ENCODE measurements at places on chromosomes 7 and 10. TPM values are rescaled to one million over a fixed set of nuclear protein-coding genes. Genes with fewer than 3 reads are reported as not detected.

DNA sequence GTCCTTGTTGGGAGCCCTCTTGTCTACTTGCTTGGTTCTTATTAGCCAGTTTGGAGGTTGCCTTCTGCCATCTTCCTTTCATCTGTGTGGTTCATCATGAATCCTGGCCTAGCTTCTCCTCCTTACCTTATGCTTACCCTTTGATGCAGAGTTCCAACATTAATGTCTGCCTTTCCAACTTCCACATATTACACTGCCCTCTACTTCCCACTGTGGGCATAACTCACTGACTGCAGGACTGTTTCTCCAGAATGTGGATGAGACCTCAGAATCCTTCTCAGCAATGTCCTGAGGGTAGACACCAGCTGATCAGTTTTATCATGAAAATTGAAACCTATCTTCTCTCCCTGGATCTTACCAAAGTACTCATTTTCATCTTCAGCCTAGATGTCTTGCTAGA, 491.0 kb downstream of the LRMDA start:
- no peak overlapping the region for H3K4me3 ChIP-seq
- DNase-seq: peak; percentile 71
- no peaks in the 10 kb centered on the region for H3K4me1 ChIP-seq
- H3K27ac ChIP-seq: no peak overlapping the region
- peaks cover 100% of the 10 kb centered on the region for H3K27me3 ChIP-seq
- no peaks in the 10 kb centered on the region for H3K36me3 ChIP-seq

- DNase-seq: no peak
- H3K27me3 ChIP-seq: no peaks in the 10 kb centered on the region
- H3K36me3 ChIP-seq: no peaks in the 10 kb centered on the region
- no peaks in the 10 kb centered on the region for H3K4me1 ChIP-seq
These were observed 2.6 kb downstream of the PLEKHS1 start for GRCh38 chr10:113754125-113754524.

DNA sequence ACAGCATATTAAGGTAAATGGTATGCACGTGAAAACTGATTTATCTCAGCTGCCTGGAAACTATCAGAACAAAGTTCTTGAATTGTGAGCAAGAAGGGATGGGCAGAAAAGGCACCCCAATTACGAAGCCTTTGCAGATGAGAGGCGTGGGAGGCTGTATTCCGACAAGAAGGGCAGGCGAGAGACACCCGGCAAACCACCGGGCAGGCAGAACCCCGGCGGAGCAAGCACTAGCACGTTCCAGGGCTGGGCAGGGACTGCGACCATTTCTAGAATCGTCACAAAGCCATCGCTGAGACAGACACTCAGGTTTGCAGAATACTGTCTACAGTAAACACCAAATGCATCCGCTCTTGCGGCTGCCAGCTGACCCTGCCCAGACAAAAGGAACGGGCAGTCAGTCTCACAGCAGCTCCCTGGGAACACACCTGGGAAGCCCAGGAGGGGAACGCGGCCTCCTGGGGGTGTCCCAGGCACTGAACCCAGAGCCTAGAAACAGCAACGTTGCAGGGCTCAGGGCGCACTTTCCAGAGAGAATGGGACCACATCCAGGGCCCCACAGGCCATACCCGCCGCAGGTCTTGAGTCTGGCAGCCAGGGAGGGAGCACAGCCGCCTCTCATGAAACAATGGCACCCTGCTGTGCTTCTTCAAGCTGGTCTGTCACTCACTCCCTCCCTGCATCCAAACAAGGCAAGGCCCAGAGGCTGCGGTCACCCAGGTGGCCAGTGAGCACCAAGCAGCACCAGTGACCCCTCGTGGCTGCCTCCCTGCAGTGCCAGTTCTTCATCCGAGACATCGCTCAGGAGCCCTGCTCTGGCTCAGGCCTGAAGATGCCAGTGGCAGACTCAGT, 261.9 kb downstream of the PTPRN2 start:
- H3K4me1 ChIP-seq: peaks cover 8% of the 10 kb centered on the region
- no peaks in the 10 kb centered on the region for H3K27me3 ChIP-seq
- DNase-seq: peak; percentile 75
- H3K4me3 ChIP-seq: peak overlapping the region; percentile 18

The UCMA gene
- not detected for total RNA-seq

The ZNF736 gene
- total RNA-seq: 10.7 TPM
